ENCODE measurements at places on chromosomes 16 and 17. TPM values are rescaled to one million over a fixed set of nuclear protein-coding genes. Genes with fewer than 3 reads are reported as not detected.

GRCh38 chr16:68420366-68420942, 27.9 kb downstream of the SMPD3 start:
- DNase-seq = no peak

Gene NOTUM
- total RNA-seq = 0.51 TPM

DNA sequence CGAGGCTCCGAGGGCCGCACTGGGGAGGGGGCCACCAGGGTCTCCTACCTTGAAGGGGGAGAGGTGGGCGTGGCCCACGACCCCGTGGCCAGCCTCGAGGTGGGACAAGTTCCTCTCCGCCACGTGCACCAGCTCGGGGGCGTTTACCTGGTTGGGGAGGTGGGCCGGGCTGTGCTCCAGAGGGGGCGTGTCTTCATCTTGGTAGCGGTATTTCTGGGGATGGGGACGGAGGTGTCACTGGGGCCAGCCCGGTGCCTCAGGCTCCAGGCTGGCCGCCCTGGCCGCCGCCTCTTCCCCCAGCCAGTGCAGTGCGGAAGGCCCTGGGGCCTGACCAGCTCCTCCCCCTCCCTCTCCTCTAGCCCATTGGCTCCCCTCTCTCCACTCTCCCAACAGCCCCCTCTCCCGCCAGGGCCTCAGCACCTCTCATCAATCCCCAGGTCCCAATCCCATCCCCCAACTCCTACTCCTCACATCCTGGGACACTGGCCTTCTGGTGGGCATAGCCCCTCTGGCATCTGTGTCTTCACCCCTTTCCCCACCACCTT, 11.5 kb downstream of the DLG4 start:
- DNase-seq = no peak

Gene ALOX15B
- total RNA-seq = not detected

DNA sequence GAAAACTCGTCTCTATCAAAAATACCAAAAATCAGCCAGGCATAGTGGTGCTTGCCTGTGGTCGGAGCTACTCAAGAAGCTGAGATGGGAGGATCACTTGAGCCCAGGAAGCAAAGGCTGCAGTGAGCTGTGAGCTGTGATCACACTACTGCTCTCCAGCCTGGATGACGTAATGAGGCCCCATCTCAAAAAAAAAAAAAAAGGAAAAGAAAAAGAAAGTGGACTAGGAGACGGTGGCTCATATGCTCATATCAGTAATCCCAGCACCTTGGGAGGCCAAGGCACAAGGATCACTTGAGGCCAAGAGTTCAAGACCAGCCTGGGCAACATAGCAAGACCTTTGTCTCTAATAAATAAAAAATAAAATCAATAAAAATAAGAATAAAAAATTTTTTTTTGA, 8.8 kb upstream of the SUMO2 start:
- peak; percentile 27 for DNase-seq

All from fibroblast of lung (primary cell).